CD4-positive, alpha-beta T cell treated with Interleukin-4 for 4 hours (primary cell): ENCODE measurements at places on chromosomes 7 and 10.

DNA sequence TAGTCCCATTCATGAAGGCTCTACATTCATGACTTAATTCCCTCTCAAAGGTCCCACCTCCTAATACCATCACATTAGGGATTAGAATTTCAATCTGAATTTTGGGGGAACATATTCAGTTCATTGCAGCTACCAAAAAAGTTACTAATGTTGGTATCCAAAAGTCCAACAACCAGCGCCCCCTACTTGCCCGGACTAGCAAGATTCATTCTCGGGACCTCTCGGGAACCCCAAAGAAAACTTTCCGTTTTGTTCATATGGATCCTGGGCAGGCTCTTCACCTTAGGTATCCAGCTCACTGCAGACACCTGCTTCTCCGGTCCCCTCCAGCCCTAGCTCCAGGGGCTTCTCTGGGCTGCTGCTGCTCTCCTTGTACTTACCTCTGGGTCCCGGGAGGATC lies 8.9 kb upstream of the GRK5 start:
- DNase-seq: no peak

GRCh38 chr10:31393844-31394243 lies 74.8 kb downstream of the ZEB1 start:
- DNase-seq: no peak

- DNase-seq: no peak
Observed at GRCh38 chr10:70137927-70138883, 5.6 kb upstream of the AIFM2 start.

DNA sequence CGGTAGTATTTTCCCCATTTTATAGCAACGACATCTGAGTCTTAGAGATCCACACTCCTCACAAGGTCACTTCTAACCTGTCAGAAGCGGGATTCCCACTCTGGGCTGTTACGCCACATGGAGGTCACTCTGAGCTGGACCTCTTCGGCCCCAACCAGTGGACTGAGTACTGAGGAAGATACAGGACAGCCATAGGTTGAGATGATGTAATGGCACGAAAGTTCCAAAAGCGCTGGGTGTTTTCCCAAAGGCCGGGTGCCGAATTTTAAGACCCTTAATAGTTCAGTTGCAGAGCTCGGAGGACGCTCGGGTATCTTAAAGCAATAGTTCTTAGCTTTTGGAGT lies 699 bp downstream of the GHITM start:
- DNase-seq: no peak
